ENCODE measurements at places on chromosomes 7 and 10. TPM values are rescaled to one million over a fixed set of nuclear protein-coding genes. Genes with fewer than 3 reads are reported as not detected.

GRCh38 chr7:125670926-125671572 is 741.4 kb upstream of the POT1 start:
- DNase-seq, result peak; percentile 53

GRCh38 chr10:11037991-11038390 is 20.3 kb downstream of the CELF2 start:
- DNase-seq, result no peak

- no peak for DNase-seq
These were observed 496.6 kb downstream of the AUTS2 start for GRCh38 chr7:70094831-70095230.

DNA sequence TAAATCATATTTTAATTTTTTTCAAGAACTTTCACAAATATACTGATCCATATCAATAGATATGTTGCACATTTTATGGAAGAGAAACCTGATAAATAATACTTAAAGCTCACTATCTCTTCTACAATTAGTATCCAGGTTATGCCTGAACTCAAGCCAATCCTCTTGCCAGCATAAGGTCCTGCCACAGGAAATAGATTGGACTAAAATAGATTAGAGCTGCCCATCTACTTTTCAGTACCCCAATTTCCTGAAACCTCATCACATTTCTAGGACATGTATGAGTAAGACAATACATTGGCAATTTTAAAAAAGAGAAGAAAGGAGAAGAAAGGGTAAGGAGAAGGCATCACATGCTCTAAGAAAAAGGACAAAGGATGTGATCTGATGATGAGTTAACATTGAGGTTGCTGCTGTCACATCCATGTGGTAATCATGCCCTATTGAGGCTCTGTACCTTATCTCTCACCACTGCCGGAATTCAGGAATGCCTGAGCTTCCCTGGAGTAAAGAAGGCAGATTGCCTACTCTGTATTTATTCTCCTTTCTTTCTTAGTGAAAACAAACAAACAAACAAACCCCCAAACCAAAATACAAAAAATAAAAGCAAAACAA is 199.7 kb downstream of the ANK3 start:
- no peak for DNase-seq

CTNNA3 gene
- 0.02 TPM for total RNA-seq

GRCh38 chr10:116076621-116077020 is 196.4 kb downstream of the GFRA1 start:
- DNase-seq, result no peak

DNA sequence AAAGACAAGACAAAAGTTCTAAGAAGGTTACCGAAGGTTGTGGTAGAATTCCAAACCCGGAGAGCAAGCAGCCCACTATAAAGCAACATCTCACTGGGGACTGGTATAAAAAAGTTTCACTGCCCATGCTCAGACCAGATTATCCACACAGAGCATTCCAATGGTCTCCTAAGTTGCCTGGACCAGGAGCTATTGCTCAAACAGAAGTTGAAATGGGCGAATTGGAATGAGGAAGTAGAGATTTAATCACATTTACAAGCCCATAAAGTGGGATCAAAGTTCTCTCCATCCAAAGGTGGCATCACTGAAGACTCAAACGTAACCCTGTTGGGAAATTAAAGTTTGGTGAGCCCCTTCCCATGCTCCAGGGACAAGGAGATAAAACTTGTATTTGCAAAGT is 19.8 kb downstream of the OR2F1 start:
- peak; percentile 18 for DNase-seq

DNA sequence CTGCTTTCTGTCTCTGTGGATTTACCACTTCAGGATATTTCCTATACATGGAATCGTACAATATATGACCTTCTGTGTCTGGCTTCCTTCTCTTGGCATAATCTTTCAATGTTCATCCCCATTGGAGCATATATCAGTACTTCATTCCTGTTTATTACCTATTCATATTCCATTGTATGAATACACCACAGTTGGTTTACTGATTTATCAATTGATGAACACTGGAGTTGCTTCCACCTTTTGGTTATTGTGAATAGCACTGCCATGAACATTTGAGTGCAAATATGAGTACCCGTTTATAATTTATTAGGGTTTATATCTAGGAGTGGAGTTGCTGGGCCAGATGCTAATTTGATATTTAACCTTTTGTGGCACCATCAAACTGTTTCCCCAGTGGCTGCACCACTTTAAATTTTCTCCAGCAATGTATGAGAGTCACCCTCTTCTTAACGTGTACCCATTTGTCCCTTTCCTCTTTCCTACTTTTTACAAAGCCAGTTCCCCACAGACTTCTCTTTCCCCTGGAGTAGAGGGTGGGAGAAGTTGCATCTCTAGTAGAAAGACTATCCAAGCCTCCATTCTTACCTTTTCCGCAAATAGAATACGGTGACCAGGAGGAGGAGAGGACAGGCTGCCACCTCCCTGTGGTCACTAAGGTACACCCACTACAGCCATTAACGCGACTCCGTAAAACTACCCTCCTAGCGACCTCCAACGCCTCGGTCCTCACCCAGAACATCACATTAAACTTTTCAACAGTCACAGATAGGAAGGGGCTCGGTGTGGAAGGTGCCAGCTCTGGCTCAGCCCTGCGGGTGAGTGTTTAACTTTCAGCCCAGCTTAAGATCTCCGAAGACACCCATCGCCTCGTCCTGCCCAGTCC is 25.6 kb downstream of the SCD start:
- no peak for DNase-seq

FBXL15 gene
- total RNA-seq, result 10.3 TPM

SLC13A1 gene
- total RNA-seq, result not detected

AP1S1 gene
- total RNA-seq, result 186 TPM

DNA sequence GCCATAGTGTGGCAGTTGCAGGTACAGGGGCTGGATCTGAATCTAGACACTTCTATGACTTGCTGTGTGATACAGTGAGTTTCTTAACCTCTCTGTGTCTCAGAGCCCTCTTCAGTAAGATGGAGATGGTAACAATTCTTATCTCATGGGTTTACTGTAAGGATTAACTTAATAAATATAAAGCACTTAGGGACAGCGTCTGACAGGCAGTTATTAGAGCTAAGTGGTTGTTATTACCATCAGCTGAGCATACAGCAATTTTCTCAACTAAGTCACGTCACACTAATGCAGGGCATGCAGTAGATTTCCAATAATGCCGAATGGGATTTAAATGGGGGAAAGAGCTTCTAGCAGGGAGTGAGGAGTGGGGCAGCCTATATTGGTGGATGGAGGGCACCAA is 162.6 kb downstream of the SH2D4B start:
- no peak for DNase-seq

DNA sequence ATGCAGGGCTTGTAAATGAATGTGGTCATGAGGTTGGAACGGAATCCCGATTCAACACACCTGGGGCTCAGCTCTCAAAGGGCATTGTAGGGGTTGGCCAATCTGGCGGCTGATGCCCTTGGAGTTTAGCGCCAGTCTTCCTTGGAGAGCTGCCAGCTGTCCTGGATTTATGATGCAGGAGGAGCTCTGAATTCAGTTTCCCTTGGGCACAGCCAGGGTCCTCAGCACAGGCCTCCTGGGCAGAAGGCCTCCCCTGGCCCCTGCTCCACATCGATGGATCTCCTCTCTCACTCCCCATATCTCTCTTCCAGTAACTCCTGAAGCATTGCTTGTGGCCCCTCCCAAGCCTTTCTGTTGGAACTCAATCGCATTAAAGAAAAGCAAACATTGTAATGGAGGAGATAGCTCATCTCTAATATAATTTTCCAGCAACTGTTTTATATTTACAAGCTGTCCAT is 985 bp upstream of the CYTH3 start:
- DNase-seq, result no peak

GRCh38 chr10:114173603-114173920 is 441 bp downstream of the CCDC186 start:
- DNase-seq, result no peak

DNA sequence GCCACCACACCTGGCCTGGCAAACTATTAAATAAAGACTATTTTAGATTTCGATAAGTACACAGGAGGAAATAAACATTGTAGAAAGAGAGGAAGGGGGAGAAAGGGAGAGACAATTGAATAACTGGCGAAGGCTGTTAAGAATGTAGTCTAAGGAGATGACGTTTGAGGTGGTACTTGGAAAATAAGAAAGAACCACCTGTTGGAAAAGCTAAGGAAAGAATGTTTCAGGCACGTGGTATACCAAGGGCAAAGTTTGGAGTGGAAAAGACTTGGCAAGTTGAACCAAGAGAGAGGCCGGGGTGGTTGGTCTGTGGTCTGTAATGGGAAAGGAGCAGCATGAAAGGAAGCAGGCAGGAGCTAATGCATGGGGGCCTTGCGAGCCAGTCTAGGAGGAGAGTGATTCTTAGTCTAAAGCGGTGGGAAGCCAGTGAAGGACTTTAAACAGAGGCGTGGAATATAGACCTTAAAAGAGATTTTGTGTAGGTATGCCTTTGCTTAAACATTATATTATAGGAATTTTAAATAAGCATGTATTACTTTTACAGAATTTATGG is 9.4 kb downstream of the ING3 start:
- no peak for DNase-seq

DNA sequence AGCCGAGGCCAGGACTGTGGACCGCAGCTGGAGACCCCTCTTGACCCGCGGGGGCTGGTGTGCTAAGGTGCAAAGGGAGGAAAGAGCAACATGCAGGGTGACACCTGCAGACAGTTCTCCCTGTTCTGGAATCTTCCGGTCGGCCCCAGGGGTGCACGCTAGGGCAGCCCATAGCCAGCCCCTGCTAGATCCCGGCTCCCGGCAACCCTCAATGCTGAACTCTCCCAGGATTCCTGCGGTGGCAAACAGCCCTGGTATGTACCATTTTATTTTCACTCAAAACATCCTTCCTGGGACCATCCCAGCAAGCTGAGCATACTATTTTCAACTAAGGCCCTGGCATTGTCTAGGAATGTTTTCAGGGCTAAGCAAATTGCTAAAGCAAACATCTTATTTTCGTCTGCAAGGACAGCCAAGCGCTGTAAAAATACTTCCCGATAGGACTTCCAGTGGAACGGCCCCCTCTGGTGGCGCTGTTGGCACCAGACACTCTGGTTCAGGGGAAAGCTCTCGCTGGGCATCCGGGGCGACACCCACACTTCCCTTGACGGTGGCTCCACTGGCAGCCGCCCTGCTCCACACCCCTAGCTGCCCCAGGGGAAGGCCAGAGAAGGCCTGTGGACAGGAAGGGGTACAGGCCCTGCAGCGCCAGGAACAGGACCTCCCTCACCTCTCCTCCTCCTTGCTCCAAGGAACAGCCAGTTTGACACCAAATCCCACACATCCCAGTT is 99.4 kb downstream of the CTBP2 start:
- peak; percentile 41 for DNase-seq

FGL2 gene
- total RNA-seq, result not detected

- no peak for DNase-seq
These were observed 493 bp downstream of the ZMIZ2 start for GRCh38 chr7:44748948-44749731.

- no peak for DNase-seq
These were observed 586.6 kb upstream of the POT1 start for GRCh38 chr7:125516194-125516593.

DNA sequence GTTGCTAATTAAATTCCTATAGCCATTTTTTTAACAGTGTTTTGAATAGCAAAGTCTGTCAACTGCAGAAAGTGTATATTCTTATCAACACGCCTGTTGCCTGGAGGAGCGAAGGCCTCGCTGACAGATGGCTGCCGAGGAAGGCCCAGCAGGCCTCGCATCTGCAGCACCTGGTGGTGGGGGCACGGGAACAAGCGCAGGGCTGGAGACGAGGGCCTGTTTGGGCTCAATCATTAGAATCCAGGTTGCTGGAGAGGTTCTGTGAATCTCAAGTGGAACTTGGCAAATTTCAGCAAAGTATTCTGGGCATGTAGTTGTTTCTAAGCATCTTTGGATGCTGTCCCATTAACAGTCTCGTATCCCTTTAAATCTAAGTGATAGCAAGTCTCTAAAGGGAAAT is 66.1 kb upstream of the FAM204A start:
- DNase-seq, result no peak

DNA sequence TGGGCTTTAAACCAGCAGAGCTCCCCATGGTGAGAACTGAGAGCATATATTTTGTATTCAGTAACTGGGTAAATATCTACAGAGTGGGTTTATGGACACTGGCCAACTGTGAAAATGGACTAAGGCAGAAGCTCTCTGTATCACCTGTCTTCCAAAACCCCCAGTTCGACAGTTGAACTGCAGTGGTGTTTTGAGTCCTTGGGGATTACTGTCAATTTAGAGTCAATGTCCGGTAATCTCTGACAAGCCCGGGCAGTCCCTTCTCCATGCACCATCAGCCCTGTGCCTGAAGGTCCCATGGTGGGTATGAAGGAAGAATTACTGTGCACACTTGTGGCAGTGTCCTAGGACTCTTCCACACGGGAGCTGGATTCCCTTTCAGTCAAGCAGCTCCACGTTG is 235.0 kb downstream of the CCSER2 start:
- no peak for DNase-seq

C10orf53 gene
- not detected for total RNA-seq

GRCh38 chr10:66483966-66484365 is 441.9 kb upstream of the LRRTM3 start:
- no peak for DNase-seq

GRCh38 chr10:51744235-51745000 is 45.0 kb upstream of the CSTF2T start:
- DNase-seq, result no peak

MRLN gene
- total RNA-seq, result not detected

DNA sequence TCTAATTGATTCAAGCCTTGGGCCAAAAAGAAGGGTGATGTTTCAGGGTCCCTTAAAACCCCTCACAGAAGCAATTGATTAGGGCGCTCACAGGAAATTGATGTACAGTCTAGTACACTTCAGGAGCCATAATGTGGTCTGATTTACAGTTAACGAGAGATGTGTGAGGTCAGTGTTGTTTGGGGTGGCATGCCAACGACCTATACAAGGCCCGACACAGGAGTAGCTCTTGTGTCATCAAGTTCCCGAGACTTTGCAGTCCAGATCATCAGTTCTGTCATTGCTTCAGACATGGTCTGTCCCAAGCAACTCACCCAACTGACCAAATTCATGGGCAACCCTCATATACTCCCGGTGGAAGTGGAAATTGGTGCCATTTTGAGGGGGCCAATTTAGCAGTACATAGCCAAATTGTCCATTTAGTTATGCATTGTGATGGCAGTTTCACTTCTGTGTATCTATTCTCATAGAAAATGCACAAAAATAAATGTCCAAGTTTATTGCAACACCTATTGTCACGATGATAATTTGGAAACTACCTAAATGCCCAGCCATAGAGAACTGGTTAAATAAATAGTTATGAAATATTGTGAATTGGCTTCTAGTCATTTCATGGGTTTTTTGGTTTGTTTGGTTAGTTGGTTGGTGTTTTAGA is 18.0 kb upstream of the ARID5B start:
- no peak for DNase-seq

AKR1C2 gene
- total RNA-seq, result 74.6 TPM
